ENCODE measurements at places on chromosomes 3 and 15. TPM values are rescaled to one million over a fixed set of nuclear protein-coding genes. Genes with fewer than 3 reads are reported as not detected.

Gene ACKR4
- 7.2 TPM for total RNA-seq

Gene SLC12A1
- total RNA-seq: not detected

Gene MFGE8
- 73.0 TPM for total RNA-seq

Gene ECE2
- not detected for total RNA-seq

Gene CCR8
- not detected for total RNA-seq

Gene ARHGEF26
- total RNA-seq: 19.0 TPM

DNA sequence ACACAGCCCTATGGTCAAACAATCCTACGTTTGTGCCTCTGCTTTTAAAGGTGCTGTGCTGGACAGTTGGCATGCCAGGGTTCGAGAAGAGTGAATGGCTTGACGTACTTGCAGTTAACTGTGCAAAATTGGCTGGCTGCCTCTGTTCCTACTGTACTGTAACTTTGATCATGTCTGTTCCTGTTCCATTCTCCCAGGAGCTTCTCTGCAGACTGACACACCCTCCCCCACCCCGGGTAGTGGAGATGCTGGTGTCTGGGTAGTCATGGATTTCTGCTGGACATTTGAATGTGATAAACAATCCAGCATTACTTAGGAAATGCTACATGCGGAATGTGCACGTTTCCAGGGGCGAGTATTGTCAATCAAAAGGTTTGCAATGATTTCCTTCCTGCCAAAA, 6.5 kb upstream of the VILL start:
- H3K4me3 ChIP-seq: no peak overlapping the region
- H3K4me1 ChIP-seq: no peaks in the 10 kb centered on the region
- no peak overlapping the region for H3K27ac ChIP-seq
- peaks cover 15% of the 10 kb centered on the region for H3K36me3 ChIP-seq
- H3K27me3 ChIP-seq: no peaks in the 10 kb centered on the region

GRCh38 chr3:137012097-137012501, 54.3 kb downstream of the IL20RB start:
- H3K4me3 ChIP-seq: no peak overlapping the region
- H3K27ac ChIP-seq: no peak overlapping the region
- no peaks in the 10 kb centered on the region for H3K36me3 ChIP-seq
- H3K27me3 ChIP-seq: no peaks in the 10 kb centered on the region
- no peaks in the 10 kb centered on the region for H3K4me1 ChIP-seq
- DNase-seq: no peak

- H3K27ac ChIP-seq: no peak overlapping the region
- H3K36me3 ChIP-seq: no peaks in the 10 kb centered on the region
- no peak overlapping the region for H3K4me3 ChIP-seq
- H3K27me3 ChIP-seq: no peaks in the 10 kb centered on the region
- H3K4me1 ChIP-seq: no peaks in the 10 kb centered on the region
These were observed 61.8 kb downstream of the GLDN start for GRCh38 chr15:51403072-51403878.

GRCh38 chr3:64455351-64455750, 230.1 kb upstream of the PRICKLE2 start:
- no peaks in the 10 kb centered on the region for H3K4me1 ChIP-seq
- H3K27ac ChIP-seq: no peak overlapping the region
- DNase-seq: no peak
- no peak overlapping the region for H3K4me3 ChIP-seq

GRCh38 chr3:128875556-128876120, 3.8 kb upstream of the ACAD9 start:
- no peaks in the 10 kb centered on the region for H3K36me3 ChIP-seq
- H3K27me3 ChIP-seq: no peaks in the 10 kb centered on the region
- no peak overlapping the region for H3K27ac ChIP-seq
- H3K4me1 ChIP-seq: peaks cover 12% of the 10 kb centered on the region
- H3K4me3 ChIP-seq: no peak overlapping the region

DNA sequence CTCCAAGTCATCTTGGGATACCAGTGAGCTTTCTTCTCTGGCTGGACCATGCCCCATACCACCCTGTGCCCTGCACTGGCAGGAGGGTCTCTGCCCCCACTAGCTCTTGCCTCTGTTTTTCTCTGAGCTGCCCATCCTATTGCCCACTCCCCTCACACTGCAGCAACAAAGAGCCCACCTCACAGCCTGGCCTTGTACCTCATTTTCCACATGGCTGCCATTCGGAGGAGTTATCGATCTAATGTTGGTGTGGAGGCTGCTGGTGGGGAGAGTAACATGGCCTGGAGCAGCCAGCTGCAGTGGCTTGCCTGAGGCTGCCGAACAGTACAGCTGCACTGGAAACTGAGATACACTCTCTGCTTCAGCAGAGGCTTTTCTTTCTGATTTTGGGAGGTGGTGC, 65.7 kb upstream of the AGBL1 start:
- no peak overlapping the region for H3K4me3 ChIP-seq
- H3K27me3 ChIP-seq: no peaks in the 10 kb centered on the region
- H3K4me1 ChIP-seq: no peaks in the 10 kb centered on the region
- H3K27ac ChIP-seq: no peak overlapping the region

All from Peyer's patch (tissue), 4 donors.